GM12878 (cell line): ENCODE measurements at places on chromosomes 13 and 19. TPM values are rescaled to one million over a fixed set of nuclear protein-coding genes. Genes with fewer than 3 reads are reported as not detected.
A peak's percentile ranks its signal among the peaks of the same experiment; 100 is the strongest.

DNA sequence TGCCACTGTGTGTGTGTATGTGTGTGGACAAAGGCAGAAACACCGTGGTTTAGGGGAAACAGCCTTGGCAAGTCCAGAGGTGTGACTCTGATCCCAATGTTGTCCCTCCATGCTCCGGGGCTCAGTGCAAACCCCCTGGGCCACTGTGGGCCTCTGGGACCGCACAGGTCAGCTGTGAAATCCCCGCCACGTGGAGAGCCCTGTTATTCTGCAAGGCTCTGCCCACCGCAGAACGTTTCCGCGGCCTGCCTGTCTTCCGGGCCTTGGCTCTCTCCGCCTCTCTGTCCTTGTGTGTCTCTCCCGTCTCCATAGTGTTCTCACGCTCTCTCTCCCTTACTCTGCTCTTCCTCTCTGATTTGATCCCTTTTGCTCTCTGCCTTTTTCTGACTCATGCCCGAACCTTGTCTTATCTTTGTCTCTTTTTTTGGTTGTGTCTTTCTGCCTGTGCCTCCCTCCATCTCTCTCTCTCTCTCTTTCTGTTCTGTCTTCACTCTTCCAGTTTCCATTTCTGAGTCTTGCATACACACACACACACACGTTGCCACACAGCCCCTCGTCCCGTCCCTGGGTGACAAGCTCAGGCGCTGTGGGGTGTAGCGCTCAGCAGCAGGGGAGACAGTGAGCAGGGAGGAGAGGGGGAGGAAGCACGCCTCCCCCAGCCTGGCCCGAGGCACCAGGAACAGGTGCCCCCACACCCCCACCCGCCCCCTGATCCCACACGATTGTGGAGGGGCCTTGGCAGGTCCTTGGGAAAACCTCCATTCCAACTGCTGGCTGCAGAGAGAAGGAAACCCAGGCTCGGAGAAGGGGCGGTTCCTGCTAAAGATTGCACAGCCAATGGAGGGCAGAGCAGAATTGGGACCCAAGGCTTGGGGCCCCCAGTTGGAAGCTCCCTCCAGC, 3.0 kb downstream of the TTYH1 start:
- DNase-seq, result no peak

DNA sequence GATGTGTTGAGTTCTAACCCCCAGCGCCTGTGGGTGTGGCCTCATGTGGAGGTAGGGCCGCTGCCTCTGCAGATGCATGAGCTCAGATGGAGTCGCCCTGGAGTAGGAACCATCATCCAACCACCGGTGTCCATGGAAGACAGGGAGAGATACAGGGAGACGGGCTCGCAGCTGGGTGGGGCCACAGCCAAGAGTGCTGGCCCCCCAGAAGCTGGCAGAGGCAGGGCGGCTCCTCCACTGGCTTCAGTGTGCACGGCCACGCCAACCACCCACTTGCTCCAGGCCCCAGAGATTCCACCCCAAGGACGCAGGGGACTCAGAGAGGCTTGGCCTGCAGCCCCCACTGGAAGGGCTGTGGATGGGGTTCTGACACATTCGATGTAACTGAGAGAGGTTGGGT, 5.4 kb upstream of the MCF2L start:
- no peak for DNase-seq

DNA sequence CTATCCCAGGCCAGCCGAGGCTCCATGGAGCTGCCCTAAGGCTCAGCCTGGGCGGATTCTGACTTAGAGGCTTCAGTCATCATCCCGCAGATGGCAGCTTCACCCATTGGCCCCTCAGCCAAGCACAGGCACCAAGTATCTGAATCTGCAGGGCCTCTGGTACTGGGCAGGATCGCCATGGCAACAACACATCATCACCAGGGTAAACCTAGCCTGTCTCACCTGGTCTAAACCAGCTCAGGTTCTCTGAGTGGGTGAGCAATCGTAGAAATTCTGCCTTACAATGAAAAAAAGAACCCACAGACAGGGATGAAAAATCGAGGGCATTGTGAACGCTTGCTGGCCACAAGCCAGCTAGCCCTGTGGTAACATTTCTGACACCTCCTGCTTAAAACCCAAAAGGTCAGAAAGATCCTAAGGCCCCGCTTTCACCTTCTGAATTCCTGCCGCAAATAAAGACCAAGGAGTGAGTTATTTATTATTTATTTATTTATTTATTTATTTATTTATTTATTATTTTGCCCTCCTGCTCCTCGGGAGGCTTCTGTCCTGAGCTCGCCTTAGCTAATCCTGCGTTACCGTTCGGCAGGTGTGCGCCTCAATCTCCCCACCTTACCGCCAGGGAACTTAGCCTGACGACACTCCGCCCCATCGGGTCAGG, 12.0 kb upstream of the CEACAM21 start:
- DNase-seq, result no peak

DNA sequence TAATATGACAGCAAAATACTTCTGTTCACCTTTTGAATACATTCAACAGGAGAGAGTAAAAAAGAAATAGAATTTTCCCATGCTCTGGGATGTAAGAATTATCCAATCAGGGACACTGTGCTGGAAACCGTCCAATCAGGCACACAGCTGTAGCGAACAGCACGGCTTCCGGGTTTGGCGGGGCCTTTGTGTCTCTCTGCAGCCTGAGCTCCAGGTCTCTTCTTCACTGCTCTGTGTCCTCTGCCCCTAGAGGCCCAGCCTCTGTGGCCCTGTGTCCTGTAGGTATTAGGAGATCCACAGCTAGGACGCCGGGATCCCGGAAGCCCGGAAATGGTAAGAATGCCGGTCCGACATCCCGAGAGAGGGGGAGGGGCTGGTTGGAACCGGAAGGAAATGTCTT, 92.7 kb downstream of the ZNF737 start:
- DNase-seq, result no peak

DNA sequence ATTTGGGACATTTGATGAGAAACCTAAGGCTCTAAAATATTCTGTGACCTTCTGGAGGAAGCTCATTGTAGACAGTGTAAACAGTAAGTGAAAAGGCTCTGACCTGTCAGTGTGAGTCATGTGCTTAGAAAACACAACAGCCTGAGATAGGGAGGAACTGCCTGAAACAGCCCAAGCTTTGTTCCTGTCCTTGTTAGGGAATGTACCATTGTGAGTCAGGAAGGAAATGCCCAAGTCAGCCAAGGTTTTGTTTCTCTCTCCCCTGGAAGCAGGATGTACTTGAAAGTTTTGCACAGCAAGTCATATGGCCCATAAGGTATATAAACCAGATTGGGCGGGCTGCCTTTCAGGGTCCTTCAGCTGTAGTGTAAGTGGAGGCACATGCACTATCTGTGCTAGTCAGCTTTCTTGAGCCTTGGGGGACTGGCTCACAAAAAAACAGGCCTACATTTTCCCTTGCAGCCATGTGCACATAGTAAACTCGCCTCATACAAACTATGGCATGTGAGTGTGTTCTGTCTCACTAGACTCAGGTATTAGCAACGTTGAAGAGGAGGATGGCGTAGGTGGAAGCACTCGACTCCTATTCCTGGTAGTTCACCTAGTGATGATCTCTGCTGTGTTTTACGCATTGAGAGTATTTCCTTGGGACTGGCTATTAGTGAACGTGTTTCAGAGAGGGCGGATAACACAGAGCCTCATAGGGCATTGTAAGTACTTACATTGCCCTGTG, 141.2 kb upstream of the KLHL1 start:
- no peak for DNase-seq

- no peak for DNase-seq
Measured at GRCh38 chr19:45646345-45646698, 7.1 kb upstream of the EML2 start.

GRCh38 chr19:30719189-30719998, 347.2 kb downstream of the ZNF536 start:
- DNase-seq, result no peak

- DNase-seq, result no peak
Measured at GRCh38 chr13:80131204-80131603, 209.7 kb downstream of the SPRY2 start.

DNA sequence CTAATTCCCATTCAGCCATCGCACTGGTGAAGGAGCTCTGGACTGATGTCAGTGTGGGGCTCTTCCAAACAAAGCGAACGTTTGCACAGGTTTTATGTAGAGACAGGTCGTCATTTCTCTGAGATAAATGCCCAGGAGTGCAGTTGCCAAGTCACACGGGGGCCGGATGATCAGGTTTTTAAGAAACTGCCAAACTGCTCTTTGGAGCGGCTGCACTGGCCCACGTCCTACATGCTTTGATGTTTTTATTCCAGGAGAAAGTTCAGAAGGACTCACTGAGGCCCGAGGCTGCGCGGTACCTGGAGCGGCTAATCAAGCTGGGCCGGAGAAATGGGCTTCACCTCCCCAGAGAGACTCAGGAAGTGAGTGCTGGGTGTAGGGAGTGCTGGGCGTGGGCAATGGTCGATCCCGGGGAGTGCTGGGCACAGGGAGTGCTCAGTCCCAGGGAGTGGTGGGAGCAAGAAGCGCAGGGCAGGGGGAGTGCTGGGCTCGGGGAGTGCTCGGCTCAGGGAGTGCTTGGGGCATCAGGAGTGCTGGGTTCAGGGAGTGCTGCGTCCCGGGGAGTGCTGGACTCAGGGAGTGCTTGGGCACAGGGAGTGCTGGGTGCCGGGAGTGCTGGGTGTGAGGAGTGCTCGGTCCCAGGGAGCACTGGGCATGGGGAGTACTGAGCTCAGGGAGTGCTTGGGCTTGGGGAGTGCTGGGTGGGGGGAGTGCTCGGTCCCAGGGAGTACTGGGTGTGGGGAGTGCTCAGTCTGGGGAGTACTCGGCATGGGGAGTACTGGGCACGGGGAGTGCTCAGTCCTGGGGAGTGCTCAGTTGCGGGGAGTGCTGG, 10.7 kb downstream of the THOP1 start:
- no peak for DNase-seq

DNA sequence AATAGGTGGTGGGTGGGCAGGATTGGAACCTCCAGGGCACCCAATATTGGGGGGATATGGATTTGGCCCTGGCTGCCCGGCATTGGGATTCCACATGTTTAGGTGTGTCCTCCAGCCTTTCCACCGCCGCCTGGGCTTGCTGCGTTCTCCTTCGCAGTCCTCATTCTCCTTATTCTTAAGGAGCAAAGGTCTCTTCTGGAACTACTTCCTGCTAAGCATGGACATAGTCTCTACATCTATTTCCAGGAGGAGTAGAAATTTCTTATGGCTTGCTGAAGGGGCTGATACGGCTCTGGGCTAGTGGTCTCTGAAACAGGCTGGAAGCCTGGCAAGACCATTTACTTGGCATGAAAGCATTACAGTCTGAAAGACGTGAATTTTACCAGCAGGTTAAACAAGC, 9.2 kb upstream of the FCGBP start:
- no peak for DNase-seq

GRCh38 chr13:78121459-78122348, 203.1 kb upstream of the EDNRB start:
- DNase-seq, result peak; percentile 28

- no peak for DNase-seq
Measured at GRCh38 chr13:22081430-22081829, 410.6 kb downstream of the FGF9 start.

GRCh38 chr19:29524912-29525831, 622 bp upstream of the VSTM2B start:
- no peak for DNase-seq

DNA sequence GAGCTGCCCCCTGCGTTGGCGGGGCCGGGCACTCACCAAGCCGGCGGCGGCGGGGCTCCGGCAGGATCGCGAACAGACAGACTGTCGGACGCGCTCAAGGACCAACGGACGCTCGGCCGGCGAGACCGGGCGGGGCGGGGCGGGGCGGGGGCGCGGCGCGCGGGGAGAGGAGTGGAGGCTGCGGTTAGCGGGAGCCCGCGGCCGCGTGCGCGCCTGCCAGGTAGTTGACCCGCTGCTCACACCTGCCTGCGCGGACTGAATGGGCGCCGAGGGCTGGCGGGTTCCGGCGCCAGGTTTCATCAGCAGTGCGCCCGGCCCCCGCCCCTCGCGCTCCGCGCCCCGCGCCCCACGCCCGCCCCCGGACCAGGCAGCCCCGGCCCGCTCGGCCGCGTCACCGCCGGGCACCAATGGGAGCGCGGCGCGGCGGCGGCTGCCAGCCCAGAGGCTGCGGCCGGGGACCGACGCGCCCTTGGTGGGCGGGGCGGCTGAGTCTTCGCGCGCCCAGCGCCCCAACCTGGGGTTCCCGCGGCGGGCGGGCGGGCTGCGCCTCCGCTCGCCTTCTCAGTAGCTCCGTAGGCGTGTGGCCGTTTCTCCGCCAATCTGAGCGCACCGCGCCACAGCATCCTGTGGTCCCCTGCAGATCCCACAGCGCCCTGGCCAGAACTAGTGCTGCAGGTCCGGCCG, at the start of gene SLC7A1:
Gene SLC7A1, minus strand, starts transcription at position 309 of the 684 bp plus-strand sequence. CDS start 59,500 bp downstream, outside the sequence.
- peak; percentile 43 for DNase-seq

The KLK12 gene
- not detected in 2 replicates for total RNA-seq

The ZNF682 gene
- 0.23 and 0.98 TPM in 2 replicates for total RNA-seq

The PSG1 gene
- total RNA-seq, result not detected in 2 replicates

The CATSPERD gene
- 0.10 TPM in 1 of 2 replicates, not detected in the other for total RNA-seq

The PLA2G4C gene
- 2.3 and 2.7 TPM in 2 replicates for total RNA-seq

The KLC3 gene
- 0.33 and 0.37 TPM in 2 replicates for total RNA-seq

The CAMSAP3 gene
- total RNA-seq, result 5.6 and 6.3 TPM in 2 replicates

The TEX29 gene
- total RNA-seq, result not detected in 2 replicates
